ENCODE measurements at places on chromosomes 6 and 20. TPM values are rescaled to one million over a fixed set of nuclear protein-coding genes. Genes with fewer than 3 reads are reported as not detected.

- no peaks in the 10 kb centered on the region for H3K27me3 ChIP-seq
- H3K4me1 ChIP-seq = no peaks in the 10 kb centered on the region
- no peaks in the 10 kb centered on the region for H3K36me3 ChIP-seq
- DNase-seq = no peak
Observed at GRCh38 chr6:21559238-21559637, 34.3 kb upstream of the SOX4 start.

DNA sequence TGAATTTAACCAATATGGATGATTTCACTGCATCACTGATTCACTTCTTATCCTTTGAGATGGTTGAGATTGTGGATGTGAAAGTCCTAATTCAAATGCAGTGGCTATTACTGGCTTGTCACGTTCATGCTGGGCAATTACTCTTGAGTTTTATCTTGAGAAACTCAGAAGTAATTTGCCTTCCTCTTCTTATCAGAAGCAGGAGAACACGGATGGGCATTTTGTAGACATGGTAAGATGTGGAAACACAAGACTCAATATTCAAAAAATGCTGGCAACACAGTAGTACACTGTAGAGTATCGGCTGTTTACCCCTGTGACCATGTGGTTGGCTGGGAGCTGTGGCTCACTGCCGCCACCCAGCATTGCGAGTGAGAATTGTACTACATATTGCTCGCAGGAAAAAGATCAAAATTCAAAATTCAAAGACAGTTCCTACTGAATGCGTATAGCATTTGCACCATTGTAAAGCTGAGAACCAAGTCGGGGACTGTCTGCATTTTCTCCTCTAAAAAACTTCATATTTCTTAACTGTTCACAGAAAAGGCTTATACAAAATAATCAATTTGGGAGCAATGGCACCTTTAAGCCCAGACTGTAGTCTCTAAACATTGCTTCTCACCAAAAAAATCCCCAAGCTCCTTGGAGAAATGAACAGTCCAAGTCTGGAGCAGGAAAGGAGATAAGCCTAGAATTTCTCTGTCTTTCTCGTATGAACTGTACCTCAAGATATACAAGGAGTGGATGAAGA lies 61.9 kb upstream of the ELOVL5 start:
- no peaks in the 10 kb centered on the region for H3K27me3 ChIP-seq
- H3K4me3 ChIP-seq = no peak overlapping the region
- DNase-seq = peak; percentile 33
- no peaks in the 10 kb centered on the region for H3K36me3 ChIP-seq
- H3K27ac ChIP-seq = no peak overlapping the region
- no peaks in the 10 kb centered on the region for H3K4me1 ChIP-seq

- no peak overlapping the region for H3K27ac ChIP-seq
- H3K36me3 ChIP-seq = no peaks in the 10 kb centered on the region
- H3K27me3 ChIP-seq = no peaks in the 10 kb centered on the region
- H3K4me1 ChIP-seq = no peaks in the 10 kb centered on the region
- DNase-seq = no peak
Observed at GRCh38 chr20:17345321-17345720, 118.5 kb downstream of the PCSK2 start.

GRCh38 chr20:8933381-8933807 lies 135.5 kb upstream of the PLCB4 start:
- DNase-seq = no peak
- peaks cover 9% of the 10 kb centered on the region for H3K4me1 ChIP-seq
- H3K27me3 ChIP-seq = no peaks in the 10 kb centered on the region
- H3K27ac ChIP-seq = no peak overlapping the region

DNA sequence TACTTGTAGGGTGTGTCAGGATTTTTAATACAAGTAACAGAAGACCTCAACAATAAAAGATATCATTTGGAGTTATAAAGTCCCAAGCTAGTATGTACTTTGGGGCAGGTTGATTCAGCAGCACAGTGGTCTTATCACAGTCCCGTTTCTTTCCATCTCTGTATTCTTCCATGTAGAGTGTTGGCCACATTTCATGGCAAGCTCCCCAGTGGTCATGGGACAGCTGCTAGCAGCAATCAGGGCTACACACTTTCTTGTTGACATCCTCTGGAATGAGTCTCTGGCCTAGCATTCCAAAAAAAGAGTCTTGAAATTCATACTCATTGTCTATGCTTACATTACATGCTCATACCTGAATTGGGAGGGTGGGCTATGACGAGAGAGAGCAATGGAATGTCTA lies 53.2 kb downstream of the SOBP start:
- peak overlapping the region; percentile 78 for H3K27ac ChIP-seq
- peak; percentile 52 for DNase-seq
- peak overlapping the region; percentile 56 for H3K4me3 ChIP-seq
- peaks cover 52% of the 10 kb centered on the region for H3K4me1 ChIP-seq

DNA sequence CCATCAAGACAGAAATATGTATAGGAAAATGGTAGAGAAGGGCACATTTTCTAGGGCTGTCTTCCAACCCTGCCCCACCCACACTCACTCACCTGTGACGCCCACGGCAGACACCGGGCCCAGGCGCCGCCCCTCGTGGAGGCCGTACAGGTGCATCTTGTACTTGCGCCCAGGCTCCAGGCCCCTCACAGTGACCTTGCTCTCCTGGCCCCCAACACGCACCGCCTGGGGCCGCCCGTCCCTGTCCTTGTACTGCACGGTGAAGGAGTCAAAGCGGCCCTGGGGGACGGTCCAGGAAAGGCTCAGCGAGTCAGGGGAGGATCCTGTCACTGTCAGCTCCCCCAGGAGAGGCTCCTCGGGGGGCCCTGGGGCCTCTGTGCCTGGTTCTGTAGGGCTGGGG lies 19.8 kb downstream of the CYP21A2 start:
- H3K4me1 ChIP-seq = no peaks in the 10 kb centered on the region
- H3K36me3 ChIP-seq = no peaks in the 10 kb centered on the region

Gene MATN4
- total RNA-seq = not detected

- no peaks in the 10 kb centered on the region for H3K27me3 ChIP-seq
- H3K27ac ChIP-seq = peak within 1 kb of the TSS; percentile 90
- H3K36me3 ChIP-seq = peaks cover 2% of the 10 kb centered on the region
- DNase-seq = peak; percentile 85
- peaks cover 24% of the 10 kb centered on the region for H3K4me1 ChIP-seq
Observed at GRCh38 chr6:24494821-24495795, at the start of gene ALDH5A1. Gene ALDH5A1, plus strand, starts transcription at chr6:24494969. Its CDS starts 28 bp downstream, at chr6:24494997.

- no peaks in the 10 kb centered on the region for H3K36me3 ChIP-seq
- no peaks in the 10 kb centered on the region for H3K4me1 ChIP-seq
- H3K27ac ChIP-seq = no peak overlapping the region
- no peak overlapping the region for H3K4me3 ChIP-seq
- no peak for DNase-seq
- no peaks in the 10 kb centered on the region for H3K27me3 ChIP-seq
Observed at GRCh38 chr6:56040889-56041301, 165.5 kb upstream of the BMP5 start.

DNA sequence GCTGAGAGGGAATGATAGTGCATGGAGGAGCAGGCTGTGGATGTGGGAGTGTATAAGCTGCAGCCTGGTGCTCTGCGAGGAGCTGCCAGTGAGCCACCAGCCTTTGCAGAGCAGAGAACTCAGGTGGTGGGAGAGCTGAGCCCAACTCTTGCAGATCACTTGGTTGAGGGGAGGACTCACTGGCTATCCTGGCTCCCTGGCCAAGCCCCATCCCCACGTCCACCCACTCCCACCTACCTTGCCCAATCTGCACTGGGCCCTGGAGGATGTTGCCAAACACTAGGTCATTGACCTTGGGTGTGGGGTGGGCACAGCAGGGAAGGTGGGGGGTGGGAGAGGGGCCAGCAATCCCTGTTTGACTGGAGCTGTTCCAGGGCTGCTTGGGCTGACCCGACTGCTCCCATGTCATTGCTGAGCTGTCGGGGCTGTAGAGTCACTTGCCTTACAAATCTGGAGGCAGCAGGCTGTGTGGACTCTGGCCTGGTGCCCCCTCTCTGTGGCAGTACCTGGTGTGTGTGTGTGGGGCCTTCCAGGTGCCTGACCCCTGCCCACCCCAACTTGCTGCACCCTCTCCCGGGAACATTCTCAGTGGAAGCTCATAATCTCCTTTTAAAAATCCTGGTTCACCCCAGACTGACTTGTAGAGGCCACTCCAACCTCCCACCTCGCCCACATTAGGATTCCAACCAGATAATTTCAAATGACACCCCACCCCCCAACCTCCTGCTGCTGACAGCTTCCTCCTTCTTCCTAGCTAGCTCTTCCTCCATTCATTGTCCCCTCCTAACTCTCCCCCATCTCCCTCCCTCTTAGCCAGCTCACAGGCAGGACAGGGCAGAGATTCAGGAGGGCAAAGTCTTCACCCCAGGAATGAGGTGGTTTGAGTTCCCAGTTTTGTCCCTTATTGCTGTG lies 162.3 kb downstream of the MRPL14 start:
- no peaks in the 10 kb centered on the region for H3K27me3 ChIP-seq
- no peaks in the 10 kb centered on the region for H3K36me3 ChIP-seq
- H3K27ac ChIP-seq = no peak overlapping the region
- no peak for DNase-seq

Gene TRIM10
- not detected for total RNA-seq

Gene NHSL1
- total RNA-seq = 2.3 TPM

GRCh38 chr20:38152175-38152620 lies 12.9 kb downstream of the TGM2 start:
- no peaks in the 10 kb centered on the region for H3K27me3 ChIP-seq
- DNase-seq = no peak
- H3K4me3 ChIP-seq = peak overlapping the region; percentile 18
- H3K27ac ChIP-seq = peak overlapping the region; percentile 66

- H3K4me1 ChIP-seq = no peaks in the 10 kb centered on the region
- no peak overlapping the region for H3K4me3 ChIP-seq
- H3K36me3 ChIP-seq = no peaks in the 10 kb centered on the region
- no peak overlapping the region for H3K27ac ChIP-seq
- no peak for DNase-seq
- H3K27me3 ChIP-seq = no peaks in the 10 kb centered on the region
Observed at GRCh38 chr6:151289399-151290007, 49.7 kb downstream of the AKAP12 start.

Gene CALHM4
- not detected for total RNA-seq

DNA sequence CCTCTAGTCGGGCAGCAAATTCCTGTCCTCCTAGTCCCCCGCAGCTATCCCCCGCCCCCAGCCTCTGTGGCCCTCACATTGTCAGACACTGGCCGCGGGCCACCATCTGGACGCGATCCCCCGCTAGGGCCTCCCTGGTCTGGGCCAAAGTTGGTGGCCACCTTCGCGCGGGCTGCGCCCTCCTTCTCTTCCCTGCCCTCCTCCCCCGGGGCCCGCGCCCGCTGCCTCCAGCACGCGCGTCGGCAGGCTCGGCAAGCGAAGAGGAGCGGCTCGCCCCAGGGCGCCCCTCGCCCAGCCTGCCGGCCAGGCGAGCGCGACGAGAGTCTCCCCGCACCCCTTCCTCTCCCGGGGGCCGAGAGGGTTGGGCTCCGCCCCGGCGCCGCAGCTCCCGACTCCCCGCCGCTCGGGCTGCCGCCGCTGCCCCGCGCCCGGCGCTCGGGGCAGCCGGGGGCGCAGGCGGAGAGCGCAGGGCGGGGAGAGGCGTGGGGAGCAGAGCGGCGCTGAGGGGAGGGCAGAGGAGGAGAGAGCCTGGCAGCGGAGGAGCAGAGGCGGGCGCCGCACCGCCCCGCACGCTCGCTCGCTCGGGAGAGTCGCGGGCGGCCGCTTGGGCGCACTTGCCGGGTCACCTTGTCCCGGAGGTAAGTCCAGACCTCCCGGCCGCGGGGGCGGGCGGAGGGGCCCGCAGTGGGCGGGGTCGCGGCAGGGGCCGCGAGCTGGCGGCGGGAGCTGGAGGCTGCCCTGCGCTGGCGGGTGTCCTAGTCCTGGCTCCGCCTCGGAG lies at the start of gene SYNDIG1:
SYNDIG1 (plus strand) TSS at position 514 of the 778 bp plus-strand sequence. CDS start 73,469 bp downstream, outside the sequence.
- no peaks in the 10 kb centered on the region for H3K36me3 ChIP-seq
- no peaks in the 10 kb centered on the region for H3K4me1 ChIP-seq
- no peak for DNase-seq

Gene ZNF334
- 1.0 TPM for total RNA-seq

DNA sequence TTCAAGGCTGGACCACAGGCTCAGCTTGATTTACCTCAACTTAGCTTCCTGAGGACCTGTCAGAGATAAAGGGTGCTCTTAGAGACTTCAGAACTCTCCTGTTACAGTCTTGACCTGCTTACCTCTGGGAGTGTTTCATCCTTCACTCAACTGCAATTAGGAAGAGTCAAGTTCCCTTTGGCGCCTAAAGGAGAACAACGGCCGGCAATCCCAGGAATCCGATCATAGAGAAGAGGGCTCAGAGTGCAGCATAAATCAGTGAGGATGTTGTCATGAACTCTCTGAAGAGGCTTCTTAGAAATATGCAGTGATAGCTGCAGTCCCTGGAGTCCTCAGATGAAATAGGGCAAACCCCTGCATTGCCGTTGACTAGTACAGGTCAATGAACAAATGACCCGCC lies 36.4 kb downstream of the LYRM2 start:
- peaks cover 14% of the 10 kb centered on the region for H3K4me1 ChIP-seq
- no peaks in the 10 kb centered on the region for H3K27me3 ChIP-seq
- H3K36me3 ChIP-seq = no peaks in the 10 kb centered on the region

DNA sequence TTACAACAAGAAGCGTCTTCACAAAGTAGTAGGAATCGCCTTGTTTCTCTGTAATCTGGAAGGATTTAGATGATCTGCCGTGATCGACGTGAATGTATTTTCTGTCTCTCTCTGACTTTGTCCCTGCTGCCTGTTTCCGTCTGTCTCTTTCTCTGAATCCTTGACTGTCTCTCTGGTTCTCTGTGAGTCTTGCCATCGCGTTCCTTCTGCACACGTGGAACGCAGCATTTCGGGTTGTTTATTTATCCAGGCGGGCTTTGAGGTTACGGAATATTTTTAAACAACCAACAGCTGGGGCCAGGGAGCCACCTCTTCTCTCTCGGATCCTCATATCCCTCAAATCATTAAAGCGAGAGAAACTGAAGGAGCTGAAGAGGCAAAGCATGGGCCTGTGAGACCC lies 215.9 kb downstream of the ZDHHC14 start:
- H3K36me3 ChIP-seq = peaks cover 14% of the 10 kb centered on the region
- H3K27me3 ChIP-seq = no peaks in the 10 kb centered on the region
- no peak overlapping the region for H3K27ac ChIP-seq
- no peak overlapping the region for H3K4me3 ChIP-seq
- H3K4me1 ChIP-seq = peaks cover 3% of the 10 kb centered on the region

Gene ZSCAN23
- 0.37 TPM for total RNA-seq

GRCh38 chr6:146827216-146827928 lies 228.6 kb downstream of the ADGB start:
- no peaks in the 10 kb centered on the region for H3K4me1 ChIP-seq
- no peaks in the 10 kb centered on the region for H3K36me3 ChIP-seq
- DNase-seq = no peak
- no peaks in the 10 kb centered on the region for H3K27me3 ChIP-seq
- H3K27ac ChIP-seq = no peak overlapping the region

- H3K4me1 ChIP-seq = no peaks in the 10 kb centered on the region
- no peaks in the 10 kb centered on the region for H3K27me3 ChIP-seq
- no peaks in the 10 kb centered on the region for H3K36me3 ChIP-seq
- H3K27ac ChIP-seq = no peak overlapping the region
- DNase-seq = no peak
- H3K4me3 ChIP-seq = no peak overlapping the region
Observed at GRCh38 chr6:97656236-97656635, 373.2 kb upstream of the MMS22L start.

Gene STX11
- total RNA-seq = 2.0 TPM

DNA sequence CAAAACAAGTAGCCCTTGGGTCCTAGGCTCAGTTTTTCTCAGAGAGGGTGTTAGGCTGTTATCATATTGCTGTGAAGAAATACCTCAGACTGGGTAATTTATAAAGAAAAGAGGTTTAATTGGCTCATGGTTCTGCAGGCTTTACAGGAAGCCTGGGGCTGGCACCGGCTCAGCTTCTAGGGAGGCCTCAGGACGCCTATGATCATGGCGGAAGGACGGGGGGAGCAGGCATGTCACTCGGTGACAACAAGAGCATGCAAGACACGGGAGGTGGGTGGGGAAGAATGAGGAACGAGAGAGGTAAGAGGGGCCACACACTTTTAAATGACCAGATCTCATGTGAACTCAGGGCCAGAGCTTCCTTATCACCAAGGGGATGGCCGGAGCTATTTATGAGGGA lies 26.9 kb downstream of the CDH26 start:
- no peak overlapping the region for H3K27ac ChIP-seq
- no peaks in the 10 kb centered on the region for H3K4me1 ChIP-seq
- H3K27me3 ChIP-seq = no peaks in the 10 kb centered on the region
- no peak overlapping the region for H3K4me3 ChIP-seq
- peaks cover 3% of the 10 kb centered on the region for H3K36me3 ChIP-seq

All from psoas muscle (tissue), 8 donors.